Right atrium auricular region (tissue), 2 donors: ENCODE measurements at places on chromosomes 16 and 17.

GRCh38 chr16:18950469-18951185, 24.4 kb upstream of the SMG1 start:
- H3K4me3 ChIP-seq, result no peak overlapping the region
- no peaks in the 10 kb centered on the region for H3K27me3 ChIP-seq
- no peaks in the 10 kb centered on the region for H3K36me3 ChIP-seq
- no peak for DNase-seq
- H3K4me1 ChIP-seq, result no peaks in the 10 kb centered on the region
- H3K27ac ChIP-seq, result no peak overlapping the region

DNA sequence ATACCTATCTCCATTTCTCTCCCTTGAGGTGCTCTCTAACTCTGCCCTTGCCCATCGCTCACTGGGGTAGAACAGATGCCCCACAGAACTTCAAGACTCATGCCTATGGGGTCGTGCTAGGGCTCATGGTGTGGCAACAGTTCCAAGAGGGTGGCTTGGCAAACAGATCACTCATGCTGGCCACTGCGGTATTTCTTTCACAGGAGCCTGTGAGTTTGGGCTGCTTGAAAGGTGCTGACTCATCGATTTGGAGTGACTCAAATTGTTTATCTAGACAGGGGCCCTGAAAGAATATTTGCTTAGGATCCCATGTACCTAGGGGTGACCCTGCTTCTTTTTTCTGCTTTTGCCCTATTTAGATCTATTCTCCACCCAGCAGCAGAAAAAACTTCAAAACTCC, 69.9 kb downstream of the IRX5 start:
- H3K36me3 ChIP-seq, result no peaks in the 10 kb centered on the region
- no peak for DNase-seq
- H3K27ac ChIP-seq, result no peak overlapping the region
- H3K4me1 ChIP-seq, result no peaks in the 10 kb centered on the region

DNA sequence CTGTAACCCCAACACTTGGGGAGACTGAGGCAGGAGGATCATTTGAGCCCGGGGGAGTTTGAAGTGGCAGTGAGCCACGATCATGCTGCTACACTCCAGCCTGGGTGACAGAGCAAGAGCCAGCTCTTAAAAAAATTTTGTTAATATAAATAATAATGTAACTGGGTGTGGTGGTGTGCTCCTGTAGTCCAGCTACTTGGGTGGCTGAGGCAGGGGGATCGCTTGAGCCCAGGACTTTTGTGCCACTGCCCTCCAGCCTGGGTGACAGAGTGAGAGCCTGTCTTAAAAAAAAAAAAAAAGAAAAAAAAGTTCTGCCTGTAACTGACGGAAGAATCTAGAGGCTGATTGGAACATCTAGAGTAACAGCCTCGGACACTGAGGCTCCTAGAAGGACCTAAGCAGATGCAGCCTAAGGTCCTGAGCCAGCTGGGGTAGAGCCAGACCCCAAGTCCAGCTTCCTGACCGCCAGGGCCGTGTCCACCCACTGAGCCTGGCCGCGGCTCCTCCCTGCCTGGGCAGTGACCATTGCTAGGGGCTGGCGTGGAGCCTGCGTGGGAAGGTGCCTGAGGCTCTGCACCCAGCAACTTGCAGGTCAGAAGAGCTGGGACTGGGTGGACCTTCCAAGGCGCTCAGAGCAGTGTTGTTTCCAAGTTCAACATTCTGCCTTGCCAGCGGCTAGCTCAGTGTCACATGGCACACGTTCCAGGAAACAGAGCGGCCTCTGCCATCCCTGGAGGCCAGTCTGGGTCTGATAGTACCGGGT, 209.4 kb upstream of the CIBAR2 start:
- H3K4me1 ChIP-seq, result peaks cover 47% of the 10 kb centered on the region
- peak; percentile 98 for DNase-seq
- H3K4me3 ChIP-seq, result no peak overlapping the region
- no peaks in the 10 kb centered on the region for H3K36me3 ChIP-seq

DNA sequence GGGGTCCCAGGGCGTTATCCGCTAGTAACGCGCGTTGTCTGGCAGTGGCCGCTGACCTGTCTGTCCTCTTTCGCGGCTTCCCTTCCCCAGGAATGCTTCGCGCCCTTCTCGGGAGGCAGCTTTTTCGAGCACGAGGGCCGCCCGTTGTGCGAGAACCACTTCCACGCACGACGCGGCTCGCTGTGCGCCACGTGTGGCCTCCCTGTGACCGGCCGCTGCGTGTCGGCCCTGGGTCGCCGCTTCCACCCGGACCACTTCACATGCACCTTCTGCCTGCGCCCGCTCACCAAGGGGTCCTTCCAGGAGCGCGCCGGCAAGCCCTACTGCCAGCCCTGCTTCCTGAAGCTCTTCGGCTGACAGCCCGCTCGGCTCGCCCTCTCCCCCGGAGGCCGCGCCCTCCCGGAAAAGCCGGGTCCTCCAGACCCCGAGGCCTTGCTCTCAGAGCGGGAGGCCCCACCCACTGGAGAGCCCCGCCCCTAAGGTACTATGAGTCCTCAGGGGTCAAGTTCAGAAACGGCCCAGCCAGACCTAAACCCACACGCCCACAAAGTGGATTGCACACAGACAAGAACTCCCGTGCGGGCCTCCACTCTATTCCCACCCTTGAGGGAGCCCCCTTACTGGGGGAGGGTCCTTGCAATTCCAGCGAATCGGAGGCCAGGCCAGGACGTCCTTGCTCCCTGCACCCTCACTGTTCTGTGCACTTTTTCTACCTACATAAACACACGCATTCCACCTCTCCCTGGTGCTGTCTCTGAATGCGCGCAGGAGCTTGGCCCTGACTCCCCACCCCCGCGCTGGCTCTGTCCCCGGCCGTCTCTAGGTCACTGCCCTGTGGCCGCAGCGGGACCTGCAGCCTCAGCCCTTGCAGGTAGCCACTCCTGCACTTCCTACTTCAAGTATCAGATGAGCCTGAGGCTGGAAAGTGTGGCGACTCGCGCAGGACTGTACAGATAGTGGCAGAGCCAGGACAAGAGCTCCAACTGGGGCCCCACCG, 5.4 kb upstream of the SLC5A2 start:
- H3K27me3 ChIP-seq, result no peaks in the 10 kb centered on the region
- no peak overlapping the region for H3K27ac ChIP-seq
- peak overlapping the region; percentile 26 for H3K4me3 ChIP-seq
- peaks cover 32% of the 10 kb centered on the region for H3K4me1 ChIP-seq

DNA sequence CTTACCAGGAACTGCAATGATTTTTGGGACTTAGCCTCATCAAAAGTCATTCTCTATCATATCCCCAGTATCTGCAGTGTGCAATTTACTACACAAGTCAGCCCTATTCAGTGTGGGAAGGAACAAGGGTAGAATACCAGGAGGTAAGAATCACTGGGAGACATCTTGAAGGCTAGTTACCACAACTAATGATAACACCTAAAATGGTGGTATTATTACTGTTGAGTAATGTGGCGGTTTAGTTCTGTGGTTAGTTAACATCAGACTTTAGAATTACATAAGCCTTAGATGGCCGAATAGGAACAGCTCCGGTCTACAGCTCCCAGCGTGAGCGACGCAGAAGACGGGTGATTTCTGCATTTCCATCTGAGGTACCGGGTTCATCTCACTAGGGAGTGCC, 567.9 kb upstream of the CDH11 start:
- no peaks in the 10 kb centered on the region for H3K27me3 ChIP-seq
- H3K4me3 ChIP-seq, result no peak overlapping the region
- no peak overlapping the region for H3K27ac ChIP-seq
- no peak for DNase-seq
- no peaks in the 10 kb centered on the region for H3K4me1 ChIP-seq

GRCh38 chr16:59169168-59169567, 435.1 kb upstream of the GOT2 start:
- H3K27ac ChIP-seq, result no peak overlapping the region
- no peaks in the 10 kb centered on the region for H3K27me3 ChIP-seq
- no peaks in the 10 kb centered on the region for H3K4me1 ChIP-seq
- H3K4me3 ChIP-seq, result no peak overlapping the region
- no peaks in the 10 kb centered on the region for H3K36me3 ChIP-seq

DNA sequence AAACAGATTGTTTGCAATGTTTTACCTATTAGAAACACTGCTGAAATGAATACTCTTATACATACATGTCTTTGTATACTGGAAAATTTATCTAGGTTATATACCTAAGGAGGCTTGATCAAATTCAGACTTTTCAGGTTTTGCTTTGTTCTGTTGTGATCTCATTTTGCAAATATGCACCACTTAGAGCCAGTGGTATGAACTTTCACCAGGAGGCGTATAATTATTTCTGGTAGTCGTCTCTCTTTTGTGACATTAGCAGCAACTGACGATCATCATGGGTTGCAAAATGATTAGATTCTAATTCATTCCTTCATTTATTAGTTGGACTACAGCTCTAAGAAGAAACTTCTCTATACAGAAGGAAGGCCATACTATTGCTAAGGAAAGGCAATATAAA, 26.9 kb downstream of the AP1G1 start:
- no peak overlapping the region for H3K27ac ChIP-seq
- H3K4me3 ChIP-seq, result no peak overlapping the region
- no peaks in the 10 kb centered on the region for H3K27me3 ChIP-seq
- H3K36me3 ChIP-seq, result peaks cover 13% of the 10 kb centered on the region

DNA sequence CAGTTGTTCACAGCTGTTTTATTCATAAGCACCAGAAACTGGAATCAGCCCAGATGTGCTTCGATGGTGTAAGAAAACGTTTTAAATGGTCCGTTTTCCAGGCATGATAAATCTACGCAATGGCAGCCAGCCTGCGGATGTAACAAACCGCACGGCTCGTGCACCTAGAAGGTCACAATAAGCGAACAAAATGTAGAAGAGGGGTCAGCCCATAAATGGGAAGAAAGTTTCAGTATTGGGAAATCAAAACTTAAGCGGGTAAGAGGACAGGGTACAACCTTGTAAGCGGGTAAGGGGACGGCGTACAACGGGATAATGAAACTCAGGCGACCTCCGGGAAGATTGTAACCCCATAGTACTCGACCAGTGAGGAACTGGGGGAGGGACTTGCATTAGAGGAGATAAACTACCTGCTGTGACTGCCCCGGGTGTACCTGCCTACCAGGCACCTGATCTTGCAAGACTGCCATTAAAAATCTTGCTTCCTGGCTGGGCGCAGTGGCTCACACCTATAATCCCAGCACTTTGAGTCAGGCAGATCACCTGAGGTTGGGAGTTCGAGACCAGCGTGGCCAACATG, 66.6 kb downstream of the ANKRD11 start:
- peaks cover 61% of the 10 kb centered on the region for H3K4me1 ChIP-seq
- H3K36me3 ChIP-seq, result no peaks in the 10 kb centered on the region
- H3K27ac ChIP-seq, result no peak overlapping the region
- H3K4me3 ChIP-seq, result no peak overlapping the region
- H3K27me3 ChIP-seq, result no peaks in the 10 kb centered on the region

GRCh38 chr17:62807812-62808575, at the start of gene MARCHF10:
Gene MARCHF10, minus strand, starts transcription at chr17:62808314. Its CDS starts 6,579 bp downstream, at chr17:62801735.
- no peaks in the 10 kb centered on the region for H3K27me3 ChIP-seq
- no peaks in the 10 kb centered on the region for H3K36me3 ChIP-seq
- peak; percentile 30 for DNase-seq
- peak within 1 kb of the TSS; percentile 36 for H3K4me3 ChIP-seq
- H3K4me1 ChIP-seq, result peaks cover 10% of the 10 kb centered on the region
- no peak within 1 kb of the TSS for H3K27ac ChIP-seq

GRCh38 chr16:61237884-61238485, 798.3 kb downstream of the CDH8 start:
- no peaks in the 10 kb centered on the region for H3K27me3 ChIP-seq
- DNase-seq, result no peak
- no peak overlapping the region for H3K4me3 ChIP-seq
- H3K36me3 ChIP-seq, result no peaks in the 10 kb centered on the region
- no peaks in the 10 kb centered on the region for H3K4me1 ChIP-seq

DNA sequence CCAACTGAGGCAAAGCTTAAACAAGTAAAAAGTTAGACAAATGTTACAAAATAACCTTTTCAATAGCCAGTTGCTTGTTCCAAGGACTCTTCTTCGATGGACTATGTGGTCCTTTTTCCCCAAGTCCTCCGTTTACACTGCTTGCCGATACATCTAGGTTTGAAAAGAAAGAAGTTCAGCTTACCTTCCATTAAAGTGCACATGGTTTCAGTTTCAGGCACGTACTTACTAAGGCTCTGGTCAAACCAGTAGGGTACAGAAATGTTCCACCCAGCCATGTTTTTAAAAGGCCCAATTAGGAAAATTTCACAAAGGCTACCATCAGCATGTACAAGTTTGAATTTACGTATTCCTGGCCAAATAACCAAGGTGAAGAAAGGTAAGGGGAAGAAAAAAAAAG, 2.1 kb downstream of the SRSF2 start:
- H3K4me3 ChIP-seq, result peak overlapping the region; percentile 97
- H3K4me1 ChIP-seq, result peaks cover 57% of the 10 kb centered on the region
- no peaks in the 10 kb centered on the region for H3K27me3 ChIP-seq
- peaks cover 56% of the 10 kb centered on the region for H3K36me3 ChIP-seq
- H3K27ac ChIP-seq, result no peak overlapping the region

GRCh38 chr17:76918811-76919210, 50.6 kb downstream of the MGAT5B start:
- no peak overlapping the region for H3K27ac ChIP-seq
- no peak overlapping the region for H3K4me3 ChIP-seq
- DNase-seq, result no peak
- no peaks in the 10 kb centered on the region for H3K27me3 ChIP-seq

GRCh38 chr16:11744075-11744470, 1.4 kb upstream of the TXNDC11 start:
- no peaks in the 10 kb centered on the region for H3K36me3 ChIP-seq
- H3K4me3 ChIP-seq, result no peak overlapping the region
- no peak for DNase-seq
- H3K27ac ChIP-seq, result peak overlapping the region; percentile 95

- DNase-seq, result no peak
- no peaks in the 10 kb centered on the region for H3K36me3 ChIP-seq
- peak overlapping the region; percentile 99 for H3K27ac ChIP-seq
- H3K27me3 ChIP-seq, result no peaks in the 10 kb centered on the region
- peaks cover 48% of the 10 kb centered on the region for H3K4me1 ChIP-seq
Observed at GRCh38 chr16:67842509-67843342, 606 bp downstream of the THAP11 start.

- H3K36me3 ChIP-seq, result no peaks in the 10 kb centered on the region
- H3K4me1 ChIP-seq, result peaks cover 35% of the 10 kb centered on the region
- no peaks in the 10 kb centered on the region for H3K27me3 ChIP-seq
- no peak overlapping the region for H3K4me3 ChIP-seq
- DNase-seq, result no peak
Observed at GRCh38 chr16:69568676-69569075, 2.9 kb downstream of the NFAT5 start.

GRCh38 chr16:50037662-50038220, 12.7 kb downstream of the CNEP1R1 start:
- H3K27ac ChIP-seq, result no peak overlapping the region
- no peaks in the 10 kb centered on the region for H3K27me3 ChIP-seq
- no peaks in the 10 kb centered on the region for H3K4me1 ChIP-seq
- no peak overlapping the region for H3K4me3 ChIP-seq

GRCh38 chr17:35212668-35213067, 18.5 kb upstream of the SLC35G3 start:
- DNase-seq, result no peak
- H3K27ac ChIP-seq, result no peak overlapping the region
- no peaks in the 10 kb centered on the region for H3K36me3 ChIP-seq
- no peaks in the 10 kb centered on the region for H3K27me3 ChIP-seq

- H3K36me3 ChIP-seq, result no peaks in the 10 kb centered on the region
- H3K27ac ChIP-seq, result no peak overlapping the region
- no peak overlapping the region for H3K4me3 ChIP-seq
- no peaks in the 10 kb centered on the region for H3K4me1 ChIP-seq
Observed at GRCh38 chr16:59039066-59039720, 305.1 kb upstream of the GOT2 start.

GRCh38 chr16:2511128-2511800, 2.5 kb upstream of the ATP6V0C start:
- H3K27ac ChIP-seq, result peak overlapping the region; percentile 98
- no peak overlapping the region for H3K4me3 ChIP-seq
- H3K27me3 ChIP-seq, result no peaks in the 10 kb centered on the region
- no peaks in the 10 kb centered on the region for H3K36me3 ChIP-seq
- no peaks in the 10 kb centered on the region for H3K4me1 ChIP-seq
